IgD-negative memory B cell (primary cell): ENCODE measurements at places on chromosomes 4 and X. TPM values are rescaled to one million over a fixed set of nuclear protein-coding genes. Genes with fewer than 3 reads are reported as not detected.

OPN1MW gene
- not detected for polyA plus RNA-seq

PGAM4 gene
- not detected for polyA plus RNA-seq

STARD8 gene
- 0.16 TPM for polyA plus RNA-seq

UNC5C gene
- polyA plus RNA-seq: not detected

PYURF gene
- 212 TPM for polyA plus RNA-seq

CSAG2 gene
- polyA plus RNA-seq: not detected
